ENCODE measurements at places on chromosomes 1 and 21.

DNA sequence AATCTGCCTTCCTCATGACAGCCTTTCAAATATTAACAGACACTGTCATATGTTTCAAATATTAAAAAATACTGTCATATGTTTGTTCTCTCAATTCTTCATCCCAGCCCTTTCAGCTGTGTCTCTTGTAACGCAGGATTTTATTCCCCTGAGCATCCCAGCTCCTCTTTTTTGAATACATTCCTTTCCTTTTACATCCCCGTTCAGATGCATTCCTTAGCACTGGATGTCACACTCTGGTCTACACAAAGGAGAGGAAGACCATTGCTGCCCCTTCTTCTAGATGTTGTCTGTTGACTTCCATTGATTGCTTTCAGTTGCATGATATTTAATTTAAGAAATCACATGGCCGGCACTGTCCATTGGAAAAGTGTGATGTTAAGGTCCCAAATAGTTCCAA lies 117.4 kb upstream of the PAXBP1 start:
- no peak for DNase-seq

DNA sequence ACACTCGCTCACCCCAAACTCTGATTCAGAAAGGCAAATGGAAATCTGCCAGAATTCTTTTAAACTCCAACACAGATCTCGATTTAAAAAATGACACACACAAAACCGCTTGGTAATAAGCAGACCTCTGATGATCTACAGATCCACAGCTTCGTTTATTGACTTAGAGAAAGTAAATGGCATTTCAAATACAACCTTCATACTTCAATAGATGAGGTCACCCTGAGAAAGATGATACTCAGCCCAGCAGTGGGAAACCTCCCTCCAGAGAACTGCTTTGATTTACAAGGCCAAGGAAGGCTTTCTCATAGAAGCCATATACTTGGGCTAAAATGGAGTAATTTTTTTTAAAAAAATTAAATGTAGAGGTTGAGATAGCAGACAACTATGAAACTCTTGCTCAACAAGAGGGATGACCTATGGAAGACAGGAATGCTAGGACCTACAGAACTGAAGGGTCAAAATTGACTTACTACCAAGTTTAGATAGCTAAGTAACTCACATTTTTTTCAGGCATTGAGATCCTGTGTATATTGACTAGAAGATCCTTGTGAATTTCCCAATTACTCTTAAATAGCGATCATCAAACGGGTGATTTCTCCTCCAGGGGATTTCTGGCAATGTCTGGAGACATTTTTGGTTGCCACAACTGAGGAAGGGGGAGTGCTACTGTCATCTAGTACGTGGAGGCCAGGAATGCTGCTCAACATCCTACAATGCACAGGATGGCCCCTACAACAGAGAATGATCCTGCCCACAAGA lies 143.9 kb downstream of the CLIC6 start:
- no peak for DNase-seq

- DNase-seq, result no peak
Observed at GRCh38 chr21:36166705-36167104, 10.1 kb downstream of the DOP1B start.

GRCh38 chr1:32929366-32929765 lies 28.2 kb upstream of the TMEM54 start:
- DNase-seq, result no peak
